ENCODE measurements at places on chromosomes 7 and 10.

DNA sequence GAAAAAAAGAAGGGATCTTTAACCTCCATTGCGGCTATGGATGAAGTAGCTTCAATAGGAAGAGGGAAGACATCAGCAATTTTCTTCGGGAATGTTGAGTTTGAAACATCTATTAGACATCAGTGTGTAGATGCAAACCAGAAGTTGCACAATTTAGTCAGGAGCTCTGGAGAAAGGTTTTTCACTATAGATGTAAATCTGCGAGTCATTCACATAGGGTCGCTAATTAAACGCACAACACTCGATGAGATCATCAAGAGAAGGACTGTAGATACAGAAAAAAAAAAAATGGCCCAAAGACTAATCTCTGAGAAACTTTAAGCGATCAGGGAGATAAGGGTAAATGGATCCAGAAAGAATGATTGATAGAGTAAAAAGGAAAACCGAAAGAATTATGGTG is 61.7 kb upstream of the TES start:
- DNase-seq: no peak

GRCh38 chr7:92072708-92073107 is 61.6 kb downstream of the CYP51A1 start:
- DNase-seq: no peak

DNA sequence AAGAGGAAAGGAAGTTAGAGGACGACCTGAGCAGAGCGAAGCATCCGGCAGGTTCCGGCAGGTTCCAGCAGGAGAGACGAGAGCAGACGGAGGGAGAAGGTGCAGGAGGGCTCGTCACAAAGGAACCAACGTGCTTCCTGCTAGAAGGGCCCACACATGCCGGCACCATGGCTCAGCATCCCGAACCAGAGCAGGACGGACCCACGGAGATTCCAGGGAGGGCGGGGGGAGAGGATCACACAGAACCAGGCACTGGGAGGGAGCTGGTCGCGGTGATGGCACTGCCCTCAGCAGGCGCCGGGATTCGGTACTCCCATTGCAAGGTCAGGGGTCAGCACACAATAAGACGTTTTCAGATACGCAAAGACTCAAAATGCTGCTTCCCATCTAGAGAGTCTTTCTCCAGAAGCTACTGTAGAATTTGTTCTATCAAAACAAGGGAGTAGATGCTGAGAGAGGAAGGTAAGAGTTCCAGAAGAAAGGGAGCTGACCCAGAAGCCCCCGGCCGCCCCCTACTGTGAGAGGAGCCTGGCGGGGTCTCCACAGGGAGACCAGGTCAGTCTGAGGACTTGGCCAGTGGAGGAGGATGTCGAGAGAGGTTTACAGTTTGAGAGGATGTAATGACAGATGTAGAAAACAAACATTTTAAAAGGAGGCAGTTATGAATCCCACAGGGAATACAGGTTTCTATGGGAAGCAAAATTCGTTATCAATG is 23.6 kb upstream of the PWWP2B start:
- DNase-seq: no peak

DNA sequence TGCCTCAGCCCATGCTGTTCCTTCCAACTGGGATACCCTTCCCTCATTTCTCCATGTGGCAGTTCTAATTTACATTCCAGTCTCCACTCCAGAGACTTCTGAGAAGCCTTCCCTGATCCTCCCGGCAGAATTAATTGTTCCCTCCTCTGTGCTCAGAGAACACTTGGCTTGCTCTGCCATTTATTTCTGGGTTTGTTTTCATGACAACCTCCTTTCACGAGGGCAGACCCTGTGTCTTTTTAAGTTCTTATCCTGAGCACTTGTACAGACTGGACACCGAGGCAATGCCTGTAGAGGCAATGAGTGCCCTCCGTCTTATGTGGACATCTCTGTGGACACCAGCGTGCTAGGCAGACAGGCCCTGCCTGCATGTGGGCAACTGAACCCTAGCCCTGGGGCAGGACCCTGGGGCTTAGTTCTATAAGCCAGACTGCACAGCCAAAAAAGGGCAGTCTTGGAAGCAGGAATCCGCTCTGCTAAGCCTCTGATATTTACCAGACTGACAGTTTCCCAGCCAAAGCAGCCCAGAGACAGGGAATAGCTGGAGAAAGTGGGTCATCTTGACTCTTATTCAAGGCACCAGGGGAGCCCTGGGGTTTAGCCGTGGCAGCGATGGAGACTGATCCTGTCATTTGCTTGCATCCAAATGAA is 474.0 kb downstream of the RPS24 start:
- no peak for DNase-seq

DNA sequence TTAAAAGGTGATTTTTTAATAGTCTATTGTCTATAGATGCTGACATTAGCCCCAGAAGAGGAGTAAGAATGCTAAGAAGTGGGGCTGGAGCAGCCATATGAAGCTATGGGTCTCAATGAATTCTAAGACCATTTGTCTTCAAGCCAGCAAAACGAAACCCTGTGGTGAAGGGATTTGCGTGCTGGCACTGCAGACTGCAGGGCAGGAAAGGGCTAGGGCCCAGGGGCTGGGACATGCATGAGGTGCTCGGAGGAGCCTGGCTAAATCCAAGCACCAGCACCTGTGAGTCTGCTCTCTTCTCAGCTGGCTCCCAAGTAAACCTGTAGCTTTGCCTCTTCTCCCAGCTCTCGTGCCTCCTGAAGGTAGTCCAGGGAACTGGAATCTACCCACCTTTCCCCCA is 1.3 kb upstream of the NDST2 start:
- DNase-seq: no peak

DNA sequence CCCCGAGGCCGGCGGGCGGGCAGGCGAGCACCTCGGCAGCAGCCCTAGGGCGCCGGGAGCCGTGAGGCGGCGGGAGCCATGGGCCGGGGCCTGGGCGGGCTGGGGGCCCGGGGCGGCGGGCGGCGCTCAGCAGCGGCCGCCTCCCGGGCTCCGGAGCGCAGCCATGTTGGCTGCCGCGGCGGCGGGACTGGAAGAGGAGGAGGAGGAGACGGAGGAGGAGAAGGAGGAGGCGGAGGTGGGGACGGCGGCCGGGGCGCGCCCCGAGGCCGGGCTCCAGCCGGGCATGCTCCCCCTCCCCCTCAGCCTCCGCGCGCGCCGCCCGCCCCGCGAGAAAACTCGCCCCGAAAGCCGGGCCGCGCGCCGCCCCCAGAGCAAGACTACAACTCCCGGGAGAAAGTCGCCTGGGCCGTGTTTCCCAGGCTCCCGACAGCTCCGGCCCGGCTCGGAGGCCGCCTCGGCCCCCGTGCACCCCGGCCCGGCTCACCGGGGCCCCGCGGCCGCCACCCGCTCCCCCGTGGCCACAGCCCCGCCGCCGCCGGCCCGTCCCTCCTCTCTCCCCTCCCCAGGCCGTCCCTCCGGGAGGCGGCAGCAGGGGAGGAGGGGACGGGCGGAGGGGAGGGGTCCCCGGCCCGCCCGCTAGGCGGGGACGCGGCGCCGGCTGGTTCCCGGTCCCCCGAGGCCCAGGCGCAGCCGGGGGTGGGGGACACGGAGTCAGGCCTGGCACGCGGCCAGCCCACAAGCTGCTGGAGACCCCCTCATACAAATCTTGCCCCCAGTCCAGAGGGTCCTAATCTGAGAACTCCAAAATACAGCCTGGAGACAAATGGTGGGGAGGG is at the start of gene DLG5:
Gene DLG5 (minus strand): TSS at position 190 of the 836 bp plus-strand sequence. CDS start 235 bp downstream, outside the sequence.
- no peak for DNase-seq

- DNase-seq: no peak
Measured at GRCh38 chr7:158728911-158729645, 24.5 kb upstream of the NCAPG2 start.

DNA sequence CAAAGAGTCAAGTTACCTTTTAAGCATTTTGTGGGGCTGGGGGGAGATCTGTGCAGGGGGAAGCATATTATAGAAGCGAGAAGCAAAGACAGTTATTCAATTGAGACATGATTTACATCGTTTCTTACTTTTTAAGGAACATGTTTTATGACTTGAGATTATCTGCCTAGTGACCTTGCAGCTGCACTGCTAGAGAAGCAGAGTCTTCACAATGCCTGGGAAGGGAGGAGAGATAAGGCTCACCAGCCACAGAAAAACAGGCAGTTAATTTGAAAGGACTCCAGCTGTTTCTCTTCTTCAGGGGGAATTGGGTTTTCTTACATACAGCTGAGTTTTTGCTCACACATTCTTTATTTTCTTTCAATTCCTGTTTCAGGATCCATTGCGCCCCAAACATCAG is 31.0 kb downstream of the PHYH start:
- no peak for DNase-seq

DNA sequence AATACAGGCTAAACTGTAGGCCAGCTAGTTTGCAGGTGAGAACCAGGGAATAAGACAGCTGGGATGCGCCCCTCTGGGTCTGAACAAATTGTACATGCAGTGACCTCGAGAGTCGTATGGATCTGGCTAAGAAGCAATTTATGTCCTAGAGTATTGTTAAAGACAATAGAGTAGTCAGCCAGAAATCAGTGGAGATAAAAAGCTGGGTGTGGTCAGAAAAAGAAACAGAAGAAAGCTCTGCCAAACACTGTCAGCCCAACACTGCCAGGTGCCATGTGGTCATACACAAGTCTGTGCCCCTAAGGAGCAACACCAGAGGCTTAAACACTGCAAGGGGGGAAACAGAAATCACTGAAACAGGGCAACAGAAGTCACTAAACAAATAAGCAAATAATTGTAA is 62.2 kb downstream of the CNOT4 start:
- DNase-seq: no peak

DNA sequence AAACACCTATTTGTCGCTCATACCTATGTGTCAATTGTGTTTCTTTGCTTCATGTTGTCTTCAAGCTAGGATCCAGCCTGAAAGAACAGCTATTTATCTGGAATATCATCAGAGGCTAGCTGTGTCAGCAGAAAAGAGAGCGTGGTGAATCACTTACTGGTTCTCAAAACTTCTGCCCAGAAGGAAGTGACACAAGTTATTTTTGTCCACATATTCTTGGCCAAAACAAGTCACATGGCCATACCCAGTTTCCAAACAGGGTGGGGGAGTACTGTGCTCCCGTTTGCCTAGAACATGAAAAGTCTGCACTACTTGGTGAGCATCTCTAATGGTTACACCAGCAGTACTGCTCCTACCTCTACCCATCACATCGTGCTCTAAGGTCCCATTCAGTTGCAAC is 160.9 kb upstream of the CSTF2T start:
- no peak for DNase-seq

DNA sequence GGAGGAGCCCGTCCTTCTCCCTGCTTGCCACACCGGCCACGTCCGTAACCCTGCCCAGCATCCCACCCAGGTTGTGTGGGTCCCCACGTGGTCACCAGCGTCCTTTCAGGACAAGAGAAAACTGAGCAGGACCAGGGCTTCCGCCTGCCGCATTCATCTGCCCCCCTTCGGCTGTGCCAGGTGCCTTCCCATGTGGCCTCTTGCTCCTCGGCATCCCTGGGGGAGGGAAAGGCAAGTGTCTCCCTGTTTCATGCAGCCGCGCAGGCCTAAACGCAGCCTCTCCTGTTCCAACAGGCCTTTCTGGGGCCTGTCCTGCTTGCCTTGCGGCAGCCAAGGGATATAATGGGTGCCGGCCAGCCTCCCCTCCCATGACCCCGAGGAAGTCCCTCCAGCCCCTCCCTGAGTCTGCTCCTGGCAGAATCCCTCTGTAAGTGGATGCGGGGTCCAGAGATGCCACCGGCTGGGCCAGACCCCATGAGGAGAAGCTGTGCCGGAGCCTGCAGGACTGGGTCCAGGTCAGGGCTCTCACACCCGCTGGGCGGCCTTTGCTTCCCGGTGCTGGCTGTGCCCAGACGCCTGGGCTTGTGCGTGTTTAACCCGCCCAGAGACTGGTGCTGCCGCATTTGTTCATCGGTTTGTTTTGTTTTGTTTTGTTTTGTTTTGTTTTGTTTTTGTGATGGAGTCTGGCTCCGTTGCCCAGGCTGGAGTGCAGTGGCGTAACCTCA is 23.1 kb downstream of the SHH start:
- no peak for DNase-seq

All from stimulated activated naive CD8-positive, alpha-beta T cell treated with anti-CD3 and anti-CD28 coated beads, Interleukin-15, amount 100 ng/mL, for 72 hours (primary cell).